Activated naive CD4-positive, alpha-beta T cell (primary cell): ENCODE measurements at places on chromosomes 1 and 21.

DNA sequence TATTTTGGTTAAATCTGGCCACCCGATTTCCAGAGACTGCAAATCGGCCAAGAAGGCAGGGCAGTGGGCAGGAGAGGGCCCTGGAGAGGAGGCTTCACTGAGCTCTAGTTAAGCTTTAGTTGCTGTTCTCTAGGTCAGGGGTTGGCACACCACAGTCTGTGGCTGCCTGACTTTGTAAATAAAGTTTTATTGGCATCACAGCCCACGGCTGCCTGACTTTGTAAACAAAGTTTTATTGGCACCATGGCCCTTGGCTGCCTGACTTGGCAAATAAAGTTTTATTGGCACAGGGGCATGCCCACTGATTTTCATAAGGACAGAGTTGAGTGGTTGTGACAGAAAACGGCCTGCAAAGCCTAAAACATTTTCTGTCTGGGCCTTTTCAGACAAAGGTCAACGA, 19.7 kb downstream of the AJAP1 start:
- DNase-seq, result no peak

DNA sequence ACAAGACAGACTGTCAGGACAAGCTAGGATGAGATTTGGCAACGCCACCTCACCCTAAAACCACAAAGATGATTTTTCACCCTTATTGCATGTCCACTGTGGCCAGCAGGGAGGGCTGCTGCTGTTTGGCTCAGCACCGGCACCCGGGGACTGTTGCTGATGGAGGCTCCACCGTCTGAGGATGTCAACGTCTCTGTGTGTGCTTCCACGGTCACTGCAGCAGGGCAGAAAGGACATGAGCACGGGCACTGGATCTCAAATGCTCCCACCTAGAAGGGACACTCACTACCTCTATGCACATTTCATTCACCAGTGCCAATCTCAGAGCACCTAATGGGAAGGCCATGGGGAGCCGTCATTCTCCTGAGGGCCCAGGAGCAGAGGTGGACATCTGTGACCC, 599.6 kb downstream of the PTPRU start:
- DNase-seq, result no peak

DNA sequence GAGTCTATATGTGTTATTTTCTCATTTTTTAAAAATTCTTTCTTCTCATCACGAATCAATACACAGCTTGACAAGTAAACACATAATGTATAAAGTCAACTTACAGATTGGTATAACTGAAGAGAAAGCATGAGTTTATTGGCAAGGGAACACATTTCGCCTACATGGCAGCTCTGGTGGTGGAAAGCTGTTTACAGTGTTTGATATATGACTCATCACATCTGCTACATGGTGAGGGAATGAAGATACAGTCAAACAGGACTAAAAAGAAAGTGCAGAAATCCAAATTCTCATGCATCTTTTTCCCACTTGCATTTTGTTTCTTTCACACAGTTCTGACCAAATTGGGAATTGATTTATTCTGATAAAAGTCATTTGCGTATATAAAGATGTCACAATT, 122.2 kb upstream of the ADGRL4 start:
- no peak for DNase-seq

DNA sequence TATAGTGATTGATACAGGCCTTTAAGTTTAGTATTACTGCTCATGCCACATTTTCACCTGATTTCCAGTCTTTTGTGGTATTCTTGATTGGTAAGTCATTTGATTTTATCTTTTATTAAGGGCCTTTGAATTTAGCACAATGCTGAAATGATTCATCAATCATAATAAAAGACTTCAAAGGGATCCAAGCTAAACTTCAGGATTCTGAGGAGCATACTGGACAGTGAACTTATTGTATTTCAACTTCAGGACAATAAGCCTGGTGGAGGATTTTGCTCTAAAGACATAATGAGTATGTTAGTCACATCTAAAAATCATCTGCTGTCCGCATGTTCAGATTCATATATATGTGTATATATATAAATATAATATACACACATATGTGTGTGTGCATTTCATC, 233.3 kb downstream of the SETD4 start:
- no peak for DNase-seq

GRCh38 chr1:34781071-34781843, at the start of gene GJB3:
Gene GJB3, plus strand, starts transcription at chr1:34781214. Its CDS starts 3,549 bp downstream, at chr1:34784763.
- no peak for DNase-seq

DNA sequence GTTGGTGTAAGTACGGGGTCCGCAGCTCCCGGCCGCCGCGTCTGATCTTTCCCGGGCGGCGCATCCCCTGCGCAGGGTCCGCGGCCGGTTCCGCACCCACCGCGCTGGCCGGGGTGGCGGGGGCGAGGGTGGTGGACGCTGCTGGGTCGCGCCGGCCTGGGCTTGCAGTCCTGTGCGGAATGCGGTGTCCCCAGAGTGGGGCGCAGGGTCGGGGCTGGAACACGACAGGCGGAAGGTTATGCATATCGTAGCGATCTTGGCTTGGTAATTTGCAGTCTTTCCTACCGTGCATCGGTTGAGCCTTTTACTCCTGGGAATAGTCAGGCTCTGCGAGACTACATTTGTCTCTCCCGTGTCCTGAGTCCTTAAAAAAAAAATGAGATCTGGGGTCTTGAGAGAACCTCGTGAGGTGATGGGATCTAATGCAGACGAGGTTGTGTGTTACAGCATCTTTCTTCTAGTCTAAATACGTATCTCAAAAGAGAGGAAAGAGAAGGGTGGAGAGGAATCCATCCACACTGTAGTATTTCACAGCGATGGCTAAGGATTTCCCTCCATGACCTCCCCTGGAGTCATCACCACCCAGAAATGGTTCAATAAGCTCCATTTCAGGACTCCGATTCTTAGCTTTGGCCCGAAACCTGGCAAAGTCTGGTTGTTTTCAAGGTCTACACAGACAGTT, 572 bp downstream of the ATP1B1 start:
- no peak for DNase-seq

GRCh38 chr1:21764615-21765423, 18.1 kb downstream of the USP48 start:
- no peak for DNase-seq

DNA sequence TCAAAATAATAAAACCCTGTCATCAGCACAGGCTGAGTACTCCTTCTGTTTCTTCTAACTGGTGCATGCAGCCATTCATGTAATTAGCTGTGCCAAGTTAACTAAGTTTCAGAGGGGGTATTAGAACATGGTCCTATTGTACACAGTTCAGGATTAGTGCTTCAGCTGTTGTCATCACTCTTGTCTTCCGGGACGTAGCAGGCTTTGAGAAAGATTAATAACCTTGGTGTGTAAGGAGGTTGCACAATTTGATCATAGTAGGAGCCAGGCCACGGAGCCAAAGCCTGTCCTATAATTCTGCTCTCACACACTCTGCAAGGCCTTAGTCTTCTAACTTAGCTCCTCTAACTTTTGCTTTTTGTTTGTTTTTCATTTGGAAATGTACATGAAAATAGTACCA, 44.7 kb downstream of the PTGFRN start:
- no peak for DNase-seq

GRCh38 chr21:27269644-27270043, 302.8 kb upstream of the ADAMTS5 start:
- no peak for DNase-seq
